ENCODE measurements at places on chromosomes 7 and 10.

DNA sequence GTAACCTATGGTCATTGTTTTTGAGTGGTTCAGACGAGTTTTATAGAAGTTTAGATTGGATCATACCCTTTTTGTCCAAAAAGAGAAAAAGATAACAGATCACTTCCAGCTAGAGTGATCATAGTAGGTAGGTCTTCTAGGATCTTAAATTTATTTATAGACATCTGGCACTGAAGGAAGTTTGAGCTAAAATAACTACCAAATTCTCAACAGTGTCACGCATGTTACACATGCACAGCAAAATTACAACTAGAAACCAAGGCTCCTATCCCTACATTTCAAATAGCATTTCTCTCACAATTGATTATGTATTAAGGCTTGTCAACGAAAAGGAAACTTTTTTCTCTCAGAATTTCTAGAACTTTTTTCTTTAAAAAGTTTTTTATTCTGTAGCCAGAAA is 2.3 kb downstream of the CALU start:
- no peak for DNase-seq

DNA sequence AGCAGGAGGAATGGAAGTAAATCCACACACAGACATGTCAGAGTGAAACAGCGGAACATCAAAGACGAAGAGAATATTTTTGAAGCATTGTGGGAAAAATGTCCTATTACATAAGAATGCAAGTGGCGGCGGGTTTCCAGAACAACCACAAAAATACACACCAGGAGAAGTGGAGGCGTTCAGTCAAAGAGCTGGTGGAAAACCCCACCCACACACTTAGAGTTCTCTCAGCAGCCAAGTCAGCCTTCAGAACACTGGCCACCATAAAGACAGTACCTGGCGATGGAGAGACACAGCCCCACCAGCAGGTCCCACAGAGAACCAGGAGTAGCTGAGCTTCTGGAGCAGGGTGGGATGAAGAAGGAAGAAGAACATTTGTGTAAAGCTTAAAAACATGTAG is 23.7 kb downstream of the NKX6-2 start:
- DNase-seq, result no peak

GRCh38 chr7:89837515-89837914 is 316.8 kb upstream of the STEAP1 start:
- peak; percentile 68 for DNase-seq

- DNase-seq, result peak; percentile 16
Observed at GRCh38 chr7:43384616-43385308, 198.1 kb upstream of the STK17A start.

- no peak for DNase-seq
Observed at GRCh38 chr10:70448236-70448635, 6.8 kb upstream of the NODAL start.

DNA sequence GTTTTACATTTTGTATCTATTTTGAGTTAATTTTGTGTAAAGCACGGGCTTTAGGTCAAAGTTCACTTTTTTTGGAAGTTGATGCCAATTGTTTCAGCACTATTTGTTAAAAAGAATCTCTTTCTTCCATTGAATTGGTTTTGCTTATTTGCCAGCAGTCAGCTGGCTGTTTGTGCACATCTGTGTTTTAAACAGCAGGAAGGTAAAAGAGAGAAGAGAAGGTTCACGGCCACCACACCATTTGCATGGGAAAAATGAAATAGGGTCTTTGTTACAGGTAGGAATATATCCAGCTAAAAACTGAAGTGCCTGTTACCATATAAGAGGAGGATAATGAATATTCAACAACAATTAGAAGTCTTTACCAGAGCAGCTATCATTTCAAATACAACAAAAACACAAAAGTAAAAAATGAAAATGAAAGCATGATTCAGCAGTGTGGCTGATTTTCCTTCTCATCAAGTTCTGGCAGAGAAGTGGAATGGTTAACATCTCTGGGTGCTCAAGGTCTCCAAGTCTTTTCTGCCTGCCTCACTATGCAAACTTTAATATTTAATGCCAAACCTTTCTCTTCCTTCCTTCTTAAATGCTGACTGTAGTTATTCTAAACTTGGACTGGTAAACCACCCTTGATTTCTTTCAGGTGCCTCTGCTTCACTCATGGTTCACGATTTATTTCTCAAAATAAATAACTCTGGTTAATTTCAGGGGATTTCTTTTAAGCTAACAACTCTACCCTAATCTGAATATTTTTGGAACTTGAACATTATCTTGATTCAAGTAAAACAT is 841.5 kb downstream of the GRM8 start:
- no peak for DNase-seq

DNA sequence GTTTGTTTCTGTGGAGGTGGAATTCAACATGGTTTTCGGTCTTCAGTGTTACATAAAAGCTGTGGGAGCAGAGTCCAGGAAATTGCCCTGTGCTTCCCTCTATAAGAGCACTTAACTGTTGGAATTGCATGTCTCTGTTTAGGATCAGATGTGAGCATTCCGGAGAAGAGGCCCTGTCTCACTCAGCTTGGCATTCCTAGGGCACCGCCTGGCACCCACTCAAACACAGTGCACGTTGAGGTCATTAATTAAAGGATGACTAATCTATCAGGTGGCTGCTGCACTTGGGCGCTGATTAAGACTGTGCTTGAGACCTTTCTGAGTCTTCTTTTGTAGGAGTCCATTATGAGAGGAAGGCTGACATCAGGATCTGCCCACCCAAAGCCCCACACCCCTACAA is 82.8 kb upstream of the VIPR2 start:
- DNase-seq, result no peak

DNA sequence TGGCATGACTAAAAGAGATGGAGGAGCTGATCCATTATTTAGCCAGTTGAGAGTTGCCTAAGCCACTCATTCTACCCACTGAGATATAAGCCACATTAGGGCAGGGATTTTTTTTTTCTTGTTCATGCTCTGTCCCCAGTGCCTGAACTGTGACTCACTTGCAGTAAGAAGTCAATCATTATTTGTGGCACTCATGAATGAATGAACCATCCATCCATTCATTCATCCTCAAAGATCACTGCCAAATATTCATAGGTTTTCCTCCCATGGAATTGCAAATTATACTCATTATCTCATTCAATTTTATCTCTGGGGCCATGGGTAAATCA is 22.8 kb upstream of the ARID5B start:
- DNase-seq, result no peak

GRCh38 chr7:12859761-12860160 is 172.3 kb downstream of the ARL4A start:
- DNase-seq, result no peak

DNA sequence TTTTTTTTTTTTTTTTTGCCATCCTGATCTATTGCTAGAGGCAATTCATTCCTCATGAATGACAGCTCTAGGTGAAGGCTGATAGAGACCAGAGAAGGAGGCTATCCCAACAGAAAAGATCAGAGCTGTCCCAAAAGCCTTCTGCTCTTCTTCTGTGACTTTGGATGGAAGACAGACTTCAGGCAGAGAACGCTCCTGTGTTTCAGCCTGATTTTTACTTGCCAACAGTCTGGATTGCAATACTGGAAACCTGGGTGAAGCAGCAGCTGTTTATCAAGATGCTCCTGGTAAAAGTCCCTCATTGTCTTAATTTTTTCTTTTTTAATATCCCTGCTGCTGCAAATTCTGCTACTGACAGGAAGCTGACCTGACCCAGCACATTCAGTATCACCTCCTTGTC is 219.5 kb downstream of the CCDC3 start:
- peak; percentile 42 for DNase-seq

DNA sequence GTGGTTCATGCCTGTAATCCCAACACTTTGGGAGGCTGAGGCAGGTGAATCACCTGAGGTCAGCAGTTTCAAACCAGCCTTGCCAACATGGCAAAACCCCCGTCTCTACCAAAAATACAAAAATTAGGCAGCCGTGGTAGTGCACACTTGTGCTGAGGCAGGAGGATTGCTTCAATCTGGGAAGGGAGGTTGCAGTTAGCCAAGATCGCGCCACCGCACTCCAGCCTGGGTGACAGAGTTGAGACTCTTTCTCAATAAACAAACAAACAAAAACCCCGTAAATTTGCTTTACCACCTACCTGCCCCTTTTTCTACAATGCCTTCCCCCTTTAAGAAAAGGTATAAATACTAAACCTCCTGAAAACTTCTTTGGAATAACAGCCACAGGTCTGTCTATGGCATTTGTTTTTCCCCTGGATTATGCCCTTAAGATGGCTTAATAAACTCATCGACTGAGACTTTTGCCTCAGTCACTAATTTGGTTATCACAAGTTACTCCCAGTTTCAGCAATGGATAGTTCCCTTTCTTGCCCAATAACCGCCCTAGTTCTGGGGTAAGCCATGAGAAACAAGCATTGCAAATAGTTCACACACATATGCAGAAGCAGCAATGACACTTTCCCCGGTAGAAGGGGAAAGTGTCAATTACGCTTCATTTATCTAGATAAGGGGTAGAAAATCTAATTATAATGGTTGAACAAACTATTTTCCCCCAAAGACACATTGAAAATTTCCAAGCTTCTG is 52.8 kb upstream of the SVIL start:
- DNase-seq, result no peak

GRCh38 chr7:68125168-68125567 is 1128.5 kb downstream of the TYW1 start:
- no peak for DNase-seq

DNA sequence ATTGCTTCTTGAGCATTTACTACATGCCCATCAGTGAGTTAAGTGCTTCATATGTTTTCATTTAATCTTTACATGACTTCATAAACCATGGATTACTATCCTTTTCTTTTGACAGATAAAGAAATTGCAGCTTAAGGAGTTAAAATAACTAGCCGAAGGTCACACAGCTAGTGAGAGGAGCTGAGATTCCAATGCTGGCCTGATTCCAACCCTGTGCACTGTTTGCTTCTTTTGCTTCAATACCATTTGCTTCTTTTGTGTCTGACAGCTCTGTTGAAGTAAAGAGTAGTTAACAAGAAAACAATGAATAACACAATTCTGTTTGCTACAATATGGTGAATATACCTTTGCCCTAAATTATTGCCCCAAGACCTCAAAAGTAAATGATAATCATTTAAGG is 132.4 kb downstream of the GRM3 start:
- DNase-seq, result no peak

- DNase-seq, result no peak
Observed at GRCh38 chr10:80333983-80334382, 22.6 kb downstream of the DYDC1 start.

GRCh38 chr7:138167222-138167621 is 91.0 kb downstream of the AKR1D1 start:
- no peak for DNase-seq

- no peak for DNase-seq
Observed at GRCh38 chr7:28955356-28955717, 2.8 kb downstream of the TRIL start.

GRCh38 chr7:93226310-93226709 is at the start of gene HEPACAM2:
HEPACAM2 (minus strand) TSS chr7:93226469.
- DNase-seq, result no peak

- DNase-seq, result no peak
Observed at GRCh38 chr10:33122014-33122809, 164.2 kb upstream of the ITGB1 start.

GRCh38 chr7:2066251-2066919 is 166.4 kb downstream of the MAD1L1 start:
- no peak for DNase-seq

DNA sequence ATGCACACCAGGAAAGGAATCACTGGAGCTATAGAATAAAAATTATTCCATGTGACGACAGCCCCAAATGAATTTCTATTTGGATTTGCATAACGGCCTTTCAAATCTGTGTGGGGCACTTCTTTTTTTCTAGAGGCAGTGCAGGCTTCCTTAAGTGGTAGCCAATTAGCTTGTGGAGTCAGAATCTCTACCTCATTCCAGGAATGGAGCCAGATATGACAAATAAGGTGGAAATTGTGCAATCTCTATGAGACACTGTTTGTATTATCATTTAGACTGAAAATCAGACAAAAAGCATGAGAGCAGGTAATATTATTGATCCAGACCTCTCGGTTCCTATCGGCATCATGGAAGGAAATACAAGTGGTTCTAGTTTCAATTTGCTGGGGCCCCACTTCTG is 78.7 kb downstream of the BEND7 start:
- DNase-seq, result no peak

GRCh38 chr10:17783751-17784150 is 25.4 kb upstream of the MRC1 start:
- no peak for DNase-seq

GRCh38 chr7:22406715-22407114 is 49.8 kb upstream of the RAPGEF5 start:
- no peak for DNase-seq

DNA sequence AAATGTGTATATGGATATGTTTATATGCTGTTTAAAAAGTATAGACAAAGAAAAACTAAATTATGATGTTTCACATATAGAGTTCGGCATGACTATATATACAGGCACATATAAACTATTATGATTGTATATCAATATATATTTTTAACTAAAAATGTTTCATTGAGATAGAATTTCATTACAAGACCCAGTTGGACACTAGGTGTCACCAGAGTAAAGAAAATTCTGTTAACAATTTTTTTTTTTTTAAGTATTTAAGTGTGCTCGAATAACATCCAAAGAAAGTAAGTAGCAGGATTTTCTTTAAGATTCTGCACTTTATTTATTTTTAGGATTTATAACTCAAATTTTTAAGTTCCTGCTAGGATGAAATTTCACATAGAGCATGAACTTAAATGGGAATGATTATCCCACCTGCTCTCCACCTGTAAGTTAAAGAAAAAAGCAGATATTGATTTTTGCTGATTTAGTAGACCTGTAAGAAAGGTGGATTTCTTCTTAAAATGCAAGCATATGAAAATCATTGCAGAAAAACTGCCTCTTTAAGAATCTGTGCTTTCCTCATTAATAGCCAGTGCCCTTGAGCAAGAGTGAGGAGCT is 961.5 kb downstream of the PCDH15 start:
- peak; percentile 49 for DNase-seq

DNA sequence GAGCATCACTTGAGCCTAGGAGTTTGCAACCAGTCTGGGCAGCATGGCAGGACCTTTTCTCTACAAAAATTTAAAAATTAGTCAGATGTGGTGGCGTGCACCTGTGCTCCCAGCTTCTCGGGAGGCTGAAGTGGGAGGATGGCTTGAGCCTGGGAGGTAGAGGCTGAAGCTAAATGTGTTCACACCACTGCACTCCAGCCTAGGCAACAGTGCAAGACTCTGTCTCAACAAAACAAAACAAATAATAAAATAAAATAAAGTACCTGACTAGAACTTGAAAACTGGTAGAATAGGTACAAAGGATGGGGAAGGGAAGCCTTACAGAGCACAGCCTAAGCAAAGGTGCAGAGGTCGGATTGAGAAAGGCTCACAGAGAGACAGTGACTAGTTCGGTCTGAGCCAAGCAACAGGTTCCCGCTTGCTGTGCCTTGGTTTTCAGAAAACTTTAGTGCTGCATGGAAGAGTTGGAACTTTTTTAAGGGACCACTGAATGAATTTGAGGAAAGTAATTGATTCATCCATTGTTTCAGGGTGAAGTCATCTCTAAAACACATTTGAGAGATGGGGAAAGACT is 100.1 kb upstream of the STK17A start:
- DNase-seq, result no peak

- DNase-seq, result no peak
Observed at GRCh38 chr10:75094465-75094864, 17.0 kb upstream of the SAMD8 start.
